ENCODE measurements at places on chromosomes 1 and 21.

DNA sequence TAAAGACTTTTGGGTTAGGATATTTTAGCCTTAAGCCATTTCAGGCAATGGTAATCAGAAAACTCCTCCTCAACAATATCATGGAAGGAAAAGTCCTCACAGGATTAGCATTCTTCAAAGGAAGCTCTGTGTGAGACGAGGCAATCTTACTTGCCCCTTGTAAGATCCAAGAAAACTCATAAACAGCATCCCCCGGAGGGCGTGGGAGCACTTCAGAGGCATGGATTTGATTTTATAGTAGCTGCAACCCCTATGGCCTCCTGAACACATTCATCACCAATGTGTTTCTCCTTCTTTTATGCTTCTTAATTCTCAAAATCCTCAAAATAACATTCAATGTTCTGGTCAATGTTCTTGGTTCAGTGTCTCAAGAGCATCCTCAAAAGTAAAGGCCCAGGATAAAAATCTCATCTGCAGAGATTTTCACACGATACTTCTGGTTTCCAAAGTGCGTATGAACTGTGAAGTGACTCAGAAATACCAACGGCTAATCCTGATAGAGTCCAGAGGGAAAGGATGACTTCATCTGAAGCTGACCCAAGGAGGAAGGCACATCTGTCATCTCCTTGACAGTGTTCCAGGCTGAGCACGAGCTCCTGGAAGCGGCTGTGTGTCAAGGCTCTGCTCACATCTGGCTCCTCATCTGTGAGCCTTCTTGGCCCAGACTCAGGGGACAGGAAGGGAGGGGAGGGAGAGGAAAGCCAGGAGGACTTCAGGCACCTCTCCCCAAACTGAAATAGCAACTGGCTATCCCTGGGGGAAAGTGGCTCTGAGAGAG, 49.3 kb upstream of the PSEN2 start:
- peak; percentile 75 for DNase-seq

DNA sequence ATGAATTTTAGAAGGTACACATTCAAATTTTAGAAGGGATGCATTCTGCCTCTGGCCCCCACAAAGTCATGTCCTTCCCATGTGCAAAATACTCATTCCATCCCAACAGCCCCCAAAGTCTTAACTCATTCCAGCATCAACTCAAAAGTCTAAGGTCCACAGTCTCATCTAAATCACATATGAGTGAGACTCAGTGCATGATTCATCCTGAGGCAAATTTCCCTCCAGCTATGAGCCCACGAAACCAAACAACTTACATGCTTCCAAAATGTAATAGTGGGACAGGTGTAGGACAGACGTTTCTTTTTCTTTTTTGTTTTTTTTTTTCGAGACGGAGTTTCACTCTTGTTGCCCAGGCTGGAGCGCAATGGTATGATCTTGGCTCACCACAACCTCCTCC, 12.5 kb upstream of the WNT2B start:
- peak; percentile 27 for DNase-seq

GRCh38 chr1:28109639-28110038, 21.2 kb upstream of the EYA3 start:
- DNase-seq = no peak

- no peak for DNase-seq
Measured at GRCh38 chr1:21020151-21020550, 156.5 kb downstream of the EIF4G3 start.

DNA sequence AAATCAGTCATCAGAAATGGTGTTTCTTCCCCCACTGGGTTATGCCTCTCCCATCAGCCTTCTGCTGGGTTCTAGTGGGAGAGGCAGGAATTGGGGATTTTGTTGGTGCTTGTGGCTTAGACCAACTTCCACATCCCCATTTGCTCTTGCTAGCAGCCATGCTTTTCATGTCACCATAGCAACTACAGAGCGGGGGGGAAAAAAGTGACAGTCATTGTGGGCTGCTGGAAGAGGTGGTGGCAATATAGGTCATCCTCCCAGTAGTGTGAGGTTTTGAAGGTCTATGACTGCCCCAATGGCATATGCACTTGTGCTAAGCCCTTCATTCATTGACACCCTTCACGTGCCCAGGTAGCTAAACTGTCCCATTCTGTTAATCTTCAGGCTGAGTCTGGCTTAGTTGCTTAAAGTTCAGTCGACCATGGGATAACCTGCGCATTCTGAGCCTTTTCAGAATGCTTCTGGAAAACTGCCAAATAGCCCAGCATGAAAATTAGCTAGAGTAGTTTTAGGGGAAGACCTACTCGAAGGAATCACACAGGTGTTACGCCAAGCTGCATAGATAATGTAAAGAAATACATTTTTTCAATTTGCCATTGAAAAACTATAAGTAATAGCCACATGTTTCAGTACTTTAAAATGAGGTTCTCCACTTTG, 53.7 kb upstream of the ZNF326 start:
- DNase-seq = no peak

- peak; percentile 58 for DNase-seq
Measured at GRCh38 chr21:35925497-35925896, 134.8 kb downstream of the SETD4 start.

DNA sequence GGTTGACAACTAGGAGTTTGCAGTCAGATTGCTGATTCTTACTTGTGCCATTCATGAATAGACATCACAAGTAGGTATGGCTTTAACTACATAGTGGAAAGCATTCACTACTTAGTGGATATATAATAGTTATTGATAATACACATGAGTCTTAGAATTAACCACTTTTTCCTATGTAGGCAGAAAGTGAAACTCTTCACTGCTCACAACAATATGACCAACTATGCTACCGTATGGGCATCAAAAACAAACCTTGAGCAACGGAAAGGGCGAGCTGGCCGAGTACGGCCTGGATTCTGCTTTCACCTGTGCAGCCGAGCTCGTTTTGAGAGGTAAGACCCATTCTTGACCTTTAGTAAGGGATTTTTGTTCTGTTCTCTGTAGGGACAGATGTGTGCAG, 38.7 kb downstream of the DHX9 start:
- DNase-seq = no peak

DNA sequence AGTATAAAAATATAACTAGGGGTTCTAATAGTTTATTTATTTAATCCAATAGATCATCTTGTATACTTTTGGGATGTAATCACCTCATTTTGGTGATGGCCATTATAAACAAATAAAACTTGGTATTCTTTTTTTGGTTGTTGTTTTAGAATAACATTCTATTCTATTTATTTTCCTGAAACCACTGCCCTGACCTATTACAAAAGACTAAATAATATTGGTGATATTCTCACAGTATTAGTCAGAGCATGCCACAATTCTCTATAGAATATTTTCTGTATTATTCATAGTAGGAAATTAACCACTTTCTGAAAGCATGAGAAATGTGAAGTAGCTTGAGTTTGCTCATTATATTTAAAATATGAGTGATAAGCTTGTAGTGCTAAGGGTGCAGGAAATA, 54.1 kb upstream of the LRRC7 start:
- DNase-seq = peak; percentile 67

- peak; percentile 71 for DNase-seq
Measured at GRCh38 chr1:24393892-24394291, 19.7 kb downstream of the STPG1 start.

- no peak for DNase-seq
Measured at GRCh38 chr1:224689374-224689773, 73.3 kb downstream of the CNIH3 start.

GRCh38 chr1:6491480-6491962, at the start of gene PLEKHG5:
TSS of gene PLEKHG5 (minus strand) at chr1:6491667. CDS start at chr1:6477571, 14,096 bp downstream.
- peak; percentile 98 for DNase-seq

DNA sequence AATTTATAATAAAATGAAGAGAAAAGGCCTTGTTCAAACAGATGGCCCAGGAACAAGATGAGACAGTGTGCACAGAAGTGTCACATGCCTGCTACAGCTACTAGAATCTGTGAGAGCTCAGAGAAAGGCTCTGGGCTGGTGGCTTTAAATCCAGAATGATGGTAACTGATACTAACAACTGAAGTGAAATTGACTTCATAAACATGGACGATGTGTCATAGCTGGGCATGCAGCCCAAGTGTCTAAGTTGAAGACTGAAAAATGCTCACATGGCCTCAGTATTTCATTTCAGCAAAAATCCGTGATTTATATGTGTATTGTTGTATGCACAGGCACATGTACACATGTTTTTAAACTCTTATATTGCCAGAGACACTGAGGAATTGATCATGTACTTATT, 208.3 kb upstream of the RUNX1 start:
- DNase-seq = peak; percentile 95

DNA sequence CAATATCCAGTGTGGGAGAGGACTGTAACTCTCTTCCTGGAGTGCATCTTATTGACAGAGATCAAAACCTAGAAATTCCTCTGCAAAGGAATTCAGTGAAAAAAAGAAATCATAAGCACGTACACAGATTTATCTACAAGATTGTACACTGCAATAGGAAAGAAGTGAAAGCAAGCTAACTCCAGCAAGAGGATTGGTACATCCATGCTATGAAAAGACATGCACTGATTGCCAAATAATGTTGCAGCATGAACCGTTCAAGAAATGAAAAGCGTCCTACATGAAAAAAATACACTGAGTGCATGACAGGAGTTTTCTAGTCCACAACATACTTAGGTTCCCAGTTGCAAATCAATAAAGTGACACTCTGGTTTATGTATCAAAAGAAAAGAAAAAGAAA, 1.9 kb upstream of the MGST3 start:
- DNase-seq = no peak

DNA sequence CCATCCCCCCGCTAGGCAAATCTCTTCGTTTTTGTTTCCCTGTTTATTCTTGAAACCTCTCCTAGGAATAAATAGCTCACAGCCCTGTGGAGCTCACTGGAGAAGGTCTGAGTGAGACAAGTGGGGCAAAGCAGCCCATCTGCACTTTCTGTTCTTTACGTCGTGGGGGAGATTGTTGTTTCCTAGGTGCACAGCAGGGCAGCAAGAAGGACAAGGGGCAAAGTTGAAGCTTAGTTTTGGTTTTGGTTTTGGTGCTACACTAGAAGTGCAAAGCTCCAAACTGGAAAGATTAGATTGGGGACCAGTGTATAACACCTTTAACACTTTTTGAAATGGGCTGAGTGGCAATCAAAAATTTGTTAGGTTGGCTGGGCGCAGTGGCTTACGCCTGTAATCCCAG, 76.6 kb downstream of the GPR88 start:
- no peak for DNase-seq

GRCh38 chr1:212621043-212621948, 12.7 kb downstream of the ATF3 start:
- DNase-seq = no peak

- DNase-seq = no peak
Measured at GRCh38 chr1:48744032-48744431, 32.7 kb downstream of the BEND5 start.
